ENCODE measurements at places on chromosomes 7 and 10.

DNA sequence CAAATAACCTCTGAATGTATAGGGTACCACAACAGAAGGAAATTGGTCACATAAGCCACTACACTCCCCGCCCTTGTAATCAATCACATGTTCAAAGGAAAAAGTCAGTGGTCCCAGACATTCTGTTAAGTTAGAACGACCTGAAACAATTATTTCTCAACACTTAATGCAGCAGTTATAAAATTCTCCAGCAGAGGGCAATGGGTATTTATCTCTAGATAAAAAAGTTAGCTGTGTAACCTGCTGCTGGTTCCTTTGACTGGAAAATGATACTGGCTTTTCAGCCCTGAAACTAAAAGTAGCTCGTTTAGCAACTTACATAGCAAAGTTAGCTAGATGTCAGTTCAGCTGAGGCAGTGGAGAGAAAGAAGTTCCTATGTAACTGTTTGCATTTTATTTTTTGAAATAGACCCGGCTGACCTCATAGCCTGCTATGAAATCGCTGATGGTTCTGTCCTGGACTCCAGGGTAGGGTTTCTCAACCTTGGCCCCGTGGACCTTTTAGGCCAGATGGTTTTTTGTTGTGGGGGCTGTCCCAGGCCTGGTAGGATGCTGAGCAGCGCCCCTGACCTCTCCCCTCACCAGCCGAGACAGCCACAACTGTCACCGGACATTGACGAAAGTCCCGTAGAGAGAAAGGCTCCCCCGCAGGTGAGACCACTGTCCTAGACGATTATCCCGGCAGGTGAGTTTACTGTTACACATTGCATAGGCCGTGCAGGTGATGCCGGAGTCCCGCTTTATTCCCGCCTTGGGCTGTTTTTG is 40.2 kb upstream of the PROSER2 start:
- DNase-seq: peak; percentile 32

DNA sequence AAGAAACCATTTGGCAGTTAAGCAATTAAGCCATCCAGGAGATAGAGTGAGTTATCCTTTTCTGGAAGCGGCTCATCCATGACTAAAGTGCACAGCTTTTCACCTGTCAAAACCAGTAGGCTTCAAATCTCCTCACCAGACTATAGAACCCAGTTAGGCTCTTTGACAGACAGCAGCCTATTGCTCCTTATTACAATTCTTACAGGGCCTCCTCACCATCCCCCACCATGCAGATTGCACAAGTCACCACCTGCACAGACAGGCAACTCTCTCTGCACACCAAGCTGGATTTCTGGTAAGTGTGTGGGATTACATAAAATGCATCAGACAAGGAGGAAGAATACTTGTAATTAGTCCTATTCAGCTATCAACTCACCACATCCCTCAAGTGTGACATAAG is 301.6 kb downstream of the SNX13 start:
- no peak for DNase-seq

DNA sequence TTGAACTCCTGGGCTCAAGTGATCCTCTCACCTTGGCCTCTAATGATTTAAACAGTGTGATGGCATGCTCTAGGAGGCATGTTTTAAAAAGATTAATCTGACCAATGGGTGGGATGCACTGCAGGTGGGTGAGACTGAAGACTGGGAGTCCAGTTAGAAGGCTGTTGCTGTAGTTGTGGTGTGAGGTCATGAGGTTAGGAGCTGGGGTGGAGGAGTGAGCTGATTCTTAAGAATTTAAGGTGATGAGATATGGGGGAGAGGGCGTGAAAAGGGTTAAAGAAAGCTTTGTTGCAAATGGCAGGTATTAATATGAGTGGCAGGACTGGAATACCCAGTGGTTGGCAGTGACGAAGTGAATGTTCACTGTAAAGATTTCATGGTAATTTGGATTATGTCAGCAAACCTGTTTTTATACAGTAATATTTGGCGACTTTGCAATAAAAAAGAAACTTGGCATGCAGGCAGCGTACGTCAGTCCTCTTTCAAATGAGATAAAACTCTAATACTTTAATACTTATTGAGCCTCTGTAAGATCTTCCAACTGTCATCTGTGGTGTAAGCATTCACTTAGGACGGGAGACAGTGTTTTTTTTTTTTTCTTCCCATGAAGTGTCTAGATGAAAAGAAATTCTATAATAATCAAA is 72.8 kb upstream of the MTPN start:
- DNase-seq: no peak

DNA sequence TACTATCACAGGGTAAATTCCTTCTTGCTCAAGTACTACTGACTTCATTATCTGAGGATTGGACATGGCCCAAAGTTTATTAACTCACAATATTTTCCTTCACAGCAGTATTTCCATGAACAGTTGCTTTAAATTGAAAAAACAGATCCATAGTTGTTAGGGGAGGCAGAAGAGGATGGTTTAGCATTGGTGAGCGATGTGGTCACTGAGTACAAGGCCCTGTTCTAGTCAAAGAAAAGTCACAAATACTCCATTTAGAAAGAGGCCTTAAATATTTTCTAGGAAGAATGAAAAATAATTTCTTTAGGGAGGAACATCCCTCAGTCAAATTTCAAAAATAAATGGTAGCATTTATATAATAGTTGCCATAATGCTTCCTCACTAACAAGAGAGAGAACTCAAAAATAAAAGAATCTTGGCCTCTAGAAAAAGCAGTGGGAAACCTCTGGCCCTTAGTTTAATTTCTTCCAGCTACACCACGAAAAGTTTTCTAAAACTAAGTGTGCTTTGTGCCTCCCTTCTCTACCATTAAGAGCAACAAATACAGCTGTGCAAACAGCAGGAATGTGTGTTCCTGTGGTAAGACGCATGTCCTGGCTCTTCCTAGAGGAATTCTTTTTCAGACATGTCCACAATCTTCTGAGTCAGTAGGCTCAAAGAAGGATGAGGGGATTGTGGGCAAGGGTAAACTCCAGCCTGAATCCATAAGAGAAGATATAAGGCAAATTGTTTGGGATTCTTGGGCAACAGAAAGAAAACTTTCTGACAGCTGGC is 105.7 kb downstream of the HOXA1 start:
- peak; percentile 7 for DNase-seq

GRCh38 chr7:27124096-27124901 is 6.3 kb downstream of the HOXA4 start:
- DNase-seq: no peak

DNA sequence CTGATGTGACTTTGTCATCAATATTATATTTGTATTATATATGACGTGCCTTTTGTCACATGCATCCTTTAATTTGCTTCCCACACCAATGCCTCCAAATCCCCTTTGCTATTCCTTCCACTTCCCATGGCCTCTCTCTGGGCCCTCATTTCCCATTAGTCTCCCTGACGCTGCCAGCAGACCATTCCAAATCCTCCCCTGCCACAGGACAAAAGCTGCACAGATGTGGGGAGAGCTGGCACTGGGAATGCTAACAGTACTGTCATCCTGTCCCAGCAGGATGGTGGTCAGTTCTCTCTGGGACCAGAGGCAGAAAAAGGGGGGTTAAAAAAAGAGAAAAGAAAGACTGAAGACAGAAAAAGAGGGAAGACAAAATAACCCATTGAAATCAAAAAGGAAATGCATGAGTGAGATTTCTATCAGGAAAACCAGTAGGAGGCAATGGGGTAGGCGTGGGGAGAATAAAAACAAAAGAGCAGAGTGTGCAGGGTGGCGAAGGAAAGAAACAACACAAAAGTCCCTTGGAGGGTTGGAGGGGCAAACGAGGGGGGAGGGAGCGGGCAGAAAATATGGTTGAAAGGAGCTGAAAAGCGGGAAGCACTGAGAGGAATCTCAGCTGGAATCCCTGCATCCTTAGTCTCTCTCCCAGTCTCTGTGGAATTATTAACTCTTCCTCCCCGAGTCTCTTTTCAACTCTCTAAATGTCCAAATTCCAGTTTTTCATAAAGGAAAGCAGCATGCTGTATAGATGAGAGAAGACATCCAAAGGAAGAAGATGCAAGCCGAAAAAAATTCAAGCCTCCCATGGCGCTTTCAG is 59.2 kb upstream of the PTN start:
- no peak for DNase-seq

DNA sequence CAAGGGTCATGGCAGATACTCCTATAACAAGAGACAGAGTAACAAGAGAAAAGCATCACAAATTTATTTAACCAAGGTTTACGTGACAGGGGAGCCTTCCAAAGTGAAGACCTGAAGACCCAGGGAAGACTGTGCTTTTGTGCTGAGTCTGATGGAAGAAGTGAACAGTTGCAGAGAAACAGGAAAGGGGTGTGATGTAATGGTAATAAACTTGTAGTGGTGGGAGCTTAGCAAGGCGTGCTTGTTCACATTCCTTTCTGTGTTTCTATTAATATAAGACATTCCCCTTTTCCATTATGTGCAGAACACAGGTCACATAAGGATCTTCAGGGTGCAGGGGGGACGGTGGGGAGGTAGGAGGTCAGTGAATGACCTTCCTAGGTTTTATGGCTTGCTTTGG is 25.5 kb upstream of the C10orf67 start:
- DNase-seq: no peak

DNA sequence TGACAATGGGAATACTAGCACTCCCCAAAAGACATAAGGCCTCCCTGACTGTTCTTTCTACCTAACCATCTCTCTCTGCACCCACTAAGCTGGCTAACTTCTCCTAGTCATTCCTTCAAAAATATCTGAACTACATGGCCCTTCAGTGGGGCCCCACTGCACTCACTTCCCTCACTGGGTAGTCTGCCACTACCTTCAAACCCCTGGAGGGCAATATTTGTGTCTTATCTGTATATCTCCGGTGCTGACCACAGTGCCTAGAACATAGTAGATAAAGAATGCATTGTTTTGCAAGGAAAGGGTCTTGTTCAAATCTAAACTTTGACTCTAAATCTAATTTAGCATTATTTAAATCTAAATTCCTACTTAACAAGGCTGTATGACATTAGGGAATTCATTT is 44.3 kb downstream of the CACUL1 start:
- DNase-seq: no peak

- DNase-seq: no peak
These were observed 207.6 kb downstream of the SKIDA1 start for GRCh38 chr10:21317902-21318301.

DNA sequence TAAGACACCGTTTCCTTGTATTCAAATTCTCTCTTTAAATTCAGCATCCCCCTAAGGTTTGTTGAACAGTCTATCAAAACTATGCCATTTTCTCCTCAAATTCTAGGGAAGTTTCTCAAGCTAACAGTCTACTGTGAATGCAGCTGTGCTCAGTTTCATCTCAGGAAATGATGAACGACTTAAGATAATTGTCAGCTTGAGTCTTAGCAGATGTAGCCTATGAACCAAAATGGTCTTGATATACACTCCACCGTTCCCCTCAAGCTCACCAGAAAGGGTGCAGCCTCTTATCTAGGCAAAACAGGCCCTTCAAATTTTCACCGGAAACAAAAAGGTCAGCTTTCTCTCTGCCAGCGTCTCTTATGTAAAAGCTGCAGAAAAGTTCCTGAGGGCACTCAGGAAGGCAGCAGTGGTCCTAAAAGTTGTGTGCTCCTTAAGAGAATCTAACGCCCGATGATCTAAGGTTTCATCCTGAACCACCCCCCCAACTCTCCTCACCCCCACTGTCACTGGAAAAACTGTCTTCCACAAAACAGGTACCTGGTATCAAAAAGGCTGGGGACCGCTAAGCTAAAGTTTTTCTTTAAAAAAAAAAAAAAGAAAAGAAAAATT is 2.1 kb downstream of the DNAJC9 start:
- no peak for DNase-seq

- DNase-seq: no peak
These were observed 178.8 kb downstream of the SKAP2 start for GRCh38 chr7:26685606-26686005.

DNA sequence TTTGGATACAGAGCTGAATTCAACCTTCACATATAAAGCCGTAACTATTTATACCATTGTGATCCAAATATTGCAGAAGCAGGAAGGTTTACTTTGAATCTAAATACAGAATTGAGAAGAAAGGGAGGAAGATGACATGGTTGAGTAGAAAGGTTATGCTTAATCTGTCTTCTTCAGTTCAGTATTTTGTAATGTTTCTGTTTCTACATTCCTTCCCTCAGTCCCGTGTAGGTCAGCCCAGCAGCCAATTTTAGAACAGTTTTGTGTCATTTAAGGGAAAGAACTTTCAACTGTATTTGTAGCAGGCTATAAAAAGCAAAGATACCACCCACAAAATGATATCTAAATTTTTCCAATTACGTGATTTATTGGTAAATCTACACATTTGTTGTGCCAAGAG is 97.4 kb downstream of the CPED1 start:
- no peak for DNase-seq

DNA sequence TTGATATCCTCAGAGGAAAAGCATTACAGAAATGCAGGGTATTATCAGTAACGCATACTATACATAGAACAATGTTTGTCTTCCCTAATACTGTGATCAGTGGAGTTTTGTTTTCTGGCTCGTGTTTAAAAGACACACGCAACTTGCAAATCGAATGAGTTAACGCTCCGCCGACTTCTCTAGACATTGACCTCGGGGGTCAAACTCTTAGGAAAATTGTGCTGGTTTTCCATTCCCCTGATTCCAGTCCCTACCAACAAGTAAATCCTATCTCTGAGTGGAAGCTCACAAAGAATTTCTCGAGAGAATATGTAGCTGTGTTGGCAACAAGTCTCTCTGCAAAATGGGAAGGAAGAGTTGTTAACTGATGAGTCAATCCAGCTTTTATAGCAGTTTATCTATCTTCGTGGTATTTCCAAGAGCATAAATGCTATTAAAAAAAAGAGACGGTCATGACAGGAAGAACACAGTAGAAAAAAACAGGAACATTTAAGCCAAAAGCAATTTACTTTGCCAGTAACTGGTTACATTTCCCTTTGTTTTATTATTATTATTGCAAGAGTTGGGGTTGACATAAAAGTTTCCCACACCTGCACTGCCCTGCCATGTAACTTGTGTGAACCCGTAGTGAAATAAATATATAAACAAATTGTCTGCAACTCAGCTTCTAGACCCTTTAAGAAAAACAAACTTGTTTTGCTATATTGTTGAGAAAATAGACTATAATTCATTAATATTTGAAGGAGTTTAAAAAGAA is 144.4 kb downstream of the ARID5B start:
- DNase-seq: peak; percentile 72

DNA sequence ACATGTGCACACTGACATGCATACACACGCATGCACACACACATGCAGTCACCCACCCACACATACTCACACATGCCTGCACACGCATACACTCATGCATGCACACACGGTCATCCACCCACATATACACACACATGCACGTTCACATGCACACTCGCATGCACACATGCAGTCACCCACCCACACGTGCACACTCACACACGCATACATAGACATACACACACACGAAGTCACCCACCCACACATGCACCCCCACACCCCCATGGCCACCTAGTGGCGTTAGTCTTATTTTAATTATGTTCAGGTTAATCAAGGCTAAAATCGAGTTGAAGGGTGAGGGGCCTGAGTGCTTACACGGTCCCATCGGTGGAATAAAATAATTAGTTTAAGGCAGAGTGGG is 96.8 kb downstream of the DNAJB6 start:
- no peak for DNase-seq

- DNase-seq: no peak
These were observed 924.9 kb upstream of the ZNF722 start for GRCh38 chr7:63073736-63074135.

- peak; percentile 12 for DNase-seq
These were observed 95.4 kb downstream of the FAM53B start for GRCh38 chr10:124648738-124649137.

GRCh38 chr7:55504967-55505658 is 67.2 kb downstream of the VOPP1 start:
- DNase-seq: no peak

GRCh38 chr7:129401228-129401966 is 32.8 kb upstream of the STRIP2 start:
- DNase-seq: peak; percentile 14

Measured in kidney epithelial cell (primary cell).